GM13977 (cell line): ENCODE measurements at places on chromosomes 5 and 9.

DNA sequence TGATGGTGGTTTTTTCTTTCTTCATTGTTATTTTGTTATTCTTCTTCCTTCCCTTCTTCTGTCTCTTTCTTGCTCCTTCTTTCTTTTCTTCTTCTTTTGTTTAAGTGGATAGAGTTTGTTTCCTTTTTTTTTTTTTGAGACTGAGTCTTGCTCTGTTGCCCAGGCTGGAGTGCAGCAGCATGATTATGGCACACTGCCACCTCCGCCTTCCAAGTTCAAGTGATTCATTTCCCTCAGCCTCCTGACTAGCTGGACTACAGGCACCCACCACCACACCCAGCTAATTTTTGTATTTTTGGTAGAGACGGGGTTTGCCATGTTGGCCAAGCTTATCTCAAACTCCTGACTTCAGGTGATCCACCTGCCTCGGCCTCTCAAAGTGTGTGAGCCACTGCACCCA, 40.3 kb downstream of the JAK2 start:
- no peak for DNase-seq

DNA sequence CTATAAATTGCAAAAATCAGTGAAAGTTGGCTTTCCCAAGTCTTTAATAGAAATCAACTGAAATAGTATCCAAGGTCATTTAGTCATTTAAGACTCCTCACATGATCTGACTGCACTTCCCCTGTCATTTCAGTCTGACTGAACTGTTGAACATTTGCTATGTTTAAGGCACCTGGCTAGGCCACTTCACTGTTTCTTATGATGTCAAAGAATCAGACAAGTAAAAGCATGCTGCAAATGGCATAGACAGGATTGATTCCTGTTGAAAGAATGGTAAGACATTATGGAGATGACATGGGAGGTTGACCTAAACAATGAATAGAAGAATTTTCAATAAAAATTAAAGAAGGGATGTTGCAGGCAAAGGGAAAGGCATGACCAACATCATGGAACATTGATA, 502.1 kb downstream of the NFIB start:
- no peak for DNase-seq

- no peak for DNase-seq
Measured at GRCh38 chr9:133580419-133580738, 28.8 kb downstream of the FAM163B start.

DNA sequence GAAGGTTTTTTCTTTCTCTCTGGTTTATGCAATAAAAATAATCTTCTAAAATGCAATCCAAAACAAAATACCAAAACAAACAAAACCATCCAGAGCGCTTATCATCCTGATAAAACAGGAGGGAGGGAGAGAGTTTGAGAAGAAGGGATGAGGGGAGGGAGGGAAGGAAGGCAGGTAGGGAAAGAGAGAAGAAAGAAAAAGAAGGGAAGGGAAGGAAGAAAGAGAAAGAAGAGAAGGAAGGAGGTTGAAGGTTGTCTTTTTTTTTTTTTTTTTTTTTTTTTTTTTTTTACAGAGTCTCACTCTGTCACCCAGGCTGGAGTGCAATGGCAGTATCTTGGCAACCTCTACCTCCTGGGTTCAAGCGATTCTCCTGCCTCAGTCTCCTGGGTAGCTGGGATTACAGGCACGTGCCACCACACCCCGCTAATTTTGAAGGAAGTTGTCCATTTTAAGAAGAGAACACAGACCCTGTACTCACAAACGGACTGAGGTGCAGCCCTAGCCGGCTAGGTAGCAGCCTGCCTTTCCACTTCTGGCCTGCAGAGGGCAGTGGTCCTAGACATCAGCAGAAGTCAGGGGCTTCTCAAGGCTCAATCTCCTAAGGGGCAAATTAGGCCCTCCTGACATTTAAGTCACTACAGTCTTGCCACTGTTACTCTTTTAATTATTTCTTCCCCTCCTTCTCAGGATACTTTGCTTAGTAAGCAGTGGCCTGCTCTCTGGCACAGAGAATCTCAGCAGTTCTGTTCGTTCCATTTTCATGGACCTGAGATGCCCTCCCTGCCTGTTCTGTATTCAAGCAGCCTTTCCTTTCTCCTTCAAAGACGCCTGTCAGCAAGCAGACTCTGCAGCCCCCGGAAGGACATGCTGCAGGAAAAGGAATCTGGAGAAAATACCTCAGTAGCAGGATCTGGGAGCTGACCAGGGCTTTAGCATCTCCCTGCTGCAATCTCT, 76.4 kb downstream of the EPB41L4B start:
- DNase-seq, result peak; percentile 73

DNA sequence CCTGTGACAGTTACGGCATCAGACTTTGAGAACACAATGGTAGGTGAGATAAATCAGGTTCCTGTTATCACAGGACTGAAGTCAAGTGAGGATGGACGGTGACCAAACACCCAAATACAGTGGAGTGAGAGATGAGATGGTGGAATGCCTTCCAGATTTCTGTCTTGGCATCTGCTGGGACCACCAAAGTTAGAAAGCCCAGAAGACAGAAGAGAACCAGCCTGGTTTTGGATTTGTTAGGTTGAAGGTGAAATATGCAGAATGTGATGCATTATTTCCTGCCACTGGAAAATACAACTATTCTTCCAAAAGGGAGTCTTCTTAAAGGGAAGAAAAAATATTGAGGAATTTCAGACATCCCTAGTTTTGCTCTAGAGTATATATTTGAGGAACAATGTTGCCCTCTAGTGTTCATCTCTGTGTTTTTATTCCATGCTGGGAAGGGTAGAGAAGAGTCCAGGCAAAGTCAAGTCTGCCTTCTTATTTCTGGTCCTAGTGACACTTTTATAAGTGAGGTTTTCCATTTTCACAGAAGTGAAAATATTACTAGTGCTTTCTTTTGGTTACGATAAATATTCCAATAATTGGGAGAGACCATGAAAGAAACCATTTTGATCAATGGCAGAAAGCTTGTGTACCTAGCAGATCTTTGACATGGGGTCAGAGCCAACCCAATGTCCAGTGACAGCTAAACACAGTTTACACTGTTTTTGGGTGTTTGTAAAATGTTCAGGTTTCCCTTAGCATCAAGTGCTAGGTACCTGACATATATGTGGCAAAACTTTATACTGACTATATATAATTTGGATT, 142.3 kb upstream of the ANKH start:
- peak; percentile 34 for DNase-seq

GRCh38 chr9:90998573-90998972, 197.0 kb downstream of the SYK start:
- DNase-seq, result no peak

GRCh38 chr9:125747765-125748445, 732 bp downstream of the PBX3 start:
- DNase-seq, result peak; percentile 65
